ENCODE measurements at places on chromosomes 16 and 17.

DNA sequence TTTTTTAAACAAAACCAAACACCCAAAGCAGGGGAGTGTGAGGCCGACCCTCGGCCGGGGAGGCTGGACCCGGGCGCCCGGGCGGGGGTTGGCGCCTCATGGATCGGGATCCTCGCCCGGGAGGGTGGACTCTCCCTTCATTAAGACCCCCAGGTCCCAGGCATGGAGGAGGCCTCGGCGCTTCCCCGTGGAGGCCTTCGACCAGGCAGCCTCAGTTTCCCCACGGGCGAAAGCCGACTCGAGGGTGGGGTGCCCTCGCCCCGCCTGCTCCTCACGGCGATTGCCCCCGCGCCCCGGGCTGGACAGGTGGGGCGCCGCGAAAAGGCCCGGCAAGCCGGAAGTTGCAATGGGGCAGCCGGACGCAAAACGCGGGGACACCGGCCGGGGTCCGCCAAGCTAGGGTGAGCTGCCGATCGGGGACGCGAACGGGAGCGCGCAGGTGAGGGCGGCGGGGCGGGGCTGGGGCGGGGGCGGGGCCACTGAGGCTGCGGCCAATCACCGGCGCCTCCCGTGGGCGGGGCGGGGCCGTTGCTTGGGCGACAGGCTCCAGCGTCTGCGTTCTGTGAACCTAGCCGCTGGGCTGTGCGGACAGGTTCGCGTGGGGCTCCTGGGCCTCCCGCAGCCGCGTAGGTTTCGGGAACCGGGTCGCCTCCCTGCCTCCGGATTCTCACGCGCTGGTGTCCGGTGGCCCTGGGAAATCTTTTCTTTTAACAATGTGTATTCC lies 6.0 kb upstream of the ZNF205 start:
- DNase-seq, result peak; percentile 87

GRCh38 chr17:68710035-68710780 lies 109.0 kb upstream of the FAM20A start:
- no peak for DNase-seq

DNA sequence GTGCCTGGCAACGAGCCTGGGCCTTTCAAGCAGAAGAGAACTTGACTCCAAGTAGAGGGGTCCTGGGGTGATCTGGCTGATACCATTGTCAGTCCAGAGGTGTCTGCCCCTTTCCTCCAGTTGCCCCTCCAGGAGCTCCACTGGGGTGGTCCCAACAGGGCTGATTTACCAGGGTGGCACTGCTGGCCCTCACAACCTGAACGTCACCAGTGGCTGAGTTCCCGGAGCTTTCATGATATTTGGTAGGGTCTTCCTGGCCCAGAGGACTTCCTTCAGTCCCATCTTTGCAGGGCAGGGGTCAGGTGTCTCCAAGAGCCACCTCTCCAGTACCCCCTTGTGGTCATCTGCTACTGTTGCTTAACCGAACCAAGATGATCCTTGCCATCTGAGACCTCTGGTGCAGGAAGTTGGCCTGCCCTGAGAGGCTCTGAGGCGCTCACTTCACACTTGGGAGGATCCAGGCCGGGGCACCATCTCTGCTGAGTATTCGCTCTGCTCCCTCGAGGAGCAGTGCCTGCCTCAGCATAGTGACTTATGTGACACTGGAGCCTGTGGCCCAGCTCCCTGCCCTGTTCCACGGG lies 3.5 kb downstream of the LIMD2 start:
- peak; percentile 18 for DNase-seq

DNA sequence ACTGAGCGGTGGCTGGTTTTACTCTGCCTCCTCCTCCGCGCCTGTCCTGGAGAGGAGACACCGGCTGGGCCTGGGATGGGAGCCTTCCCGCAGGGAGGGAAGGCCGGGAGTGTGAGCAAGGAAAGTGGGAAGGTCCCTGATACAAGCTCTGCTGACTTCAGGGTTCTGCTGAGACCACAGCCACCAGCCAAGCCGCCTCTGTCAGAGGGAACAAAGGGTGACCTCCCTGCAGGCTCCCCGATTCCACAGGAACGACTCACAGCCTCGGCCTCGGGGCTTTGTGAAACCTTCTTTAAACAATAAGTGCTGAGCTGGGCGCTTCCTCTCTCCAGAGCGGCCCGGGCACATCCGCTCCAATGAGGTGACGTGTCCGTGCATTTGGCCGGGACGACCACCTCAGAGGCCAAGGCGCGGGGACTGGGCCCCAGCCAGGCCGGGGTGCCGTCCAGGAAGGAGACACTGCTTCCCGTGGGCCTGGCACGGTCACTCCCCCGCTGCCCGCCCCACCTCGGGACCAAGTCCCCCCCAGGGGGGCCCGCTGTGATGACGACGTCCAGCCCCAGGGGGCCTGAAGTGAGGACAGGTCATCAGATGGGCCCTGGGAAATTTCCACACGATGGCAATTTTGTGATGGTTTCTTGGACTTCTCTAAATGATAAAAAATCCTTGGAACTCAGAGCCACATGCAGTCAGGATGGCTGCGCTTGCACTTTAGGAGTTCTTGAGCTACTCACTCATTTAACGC lies 11.8 kb upstream of the CIBAR2 start:
- no peak for DNase-seq

- DNase-seq, result no peak
Measured at GRCh38 chr17:71639865-71640264, 481.0 kb upstream of the SOX9 start.

- DNase-seq, result no peak
Measured at GRCh38 chr17:5898406-5898805, 171.8 kb upstream of the WSCD1 start.

DNA sequence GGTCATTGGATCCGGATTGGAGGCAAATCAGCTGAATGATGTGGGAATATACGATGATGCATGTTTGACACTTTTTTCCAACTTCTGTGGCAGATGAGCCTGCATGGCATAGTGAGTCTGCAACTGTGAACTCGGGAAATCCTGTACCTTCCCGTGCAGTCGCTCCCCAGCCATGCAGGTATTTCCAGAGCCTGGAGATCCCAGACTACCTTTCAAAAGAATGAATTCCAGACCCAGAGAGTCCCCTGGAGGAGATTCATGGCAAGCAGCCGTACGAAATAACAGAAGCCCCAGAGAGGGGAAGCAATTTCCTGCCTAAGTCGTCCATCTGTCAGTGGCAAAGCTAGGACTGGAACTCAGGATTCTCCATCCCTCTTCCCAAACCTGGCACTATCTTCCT lies 75.7 kb upstream of the FAM20A start:
- DNase-seq, result no peak

DNA sequence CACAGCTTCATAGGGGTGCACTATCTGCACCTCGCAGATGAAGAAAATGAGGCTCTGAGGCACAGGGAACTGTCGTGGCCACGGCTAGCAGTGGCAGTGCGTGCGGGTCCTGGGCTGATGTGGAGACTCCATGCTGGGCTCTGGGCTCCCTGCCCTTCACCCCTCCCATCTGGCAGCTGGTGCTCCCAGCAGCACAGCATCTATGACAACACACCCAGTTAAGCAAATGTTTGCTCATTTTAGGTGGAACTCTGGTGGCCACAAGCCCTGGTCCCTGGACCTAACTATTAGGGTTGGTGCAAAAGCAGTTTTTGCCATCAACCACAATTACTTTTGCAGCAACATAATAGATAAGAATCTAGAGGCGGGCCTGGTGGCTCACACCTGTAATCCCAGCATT lies 30.9 kb downstream of the IFT140 start:
- no peak for DNase-seq

- DNase-seq, result no peak
Measured at GRCh38 chr17:64575431-64575830, 68.7 kb downstream of the CEP95 start.

DNA sequence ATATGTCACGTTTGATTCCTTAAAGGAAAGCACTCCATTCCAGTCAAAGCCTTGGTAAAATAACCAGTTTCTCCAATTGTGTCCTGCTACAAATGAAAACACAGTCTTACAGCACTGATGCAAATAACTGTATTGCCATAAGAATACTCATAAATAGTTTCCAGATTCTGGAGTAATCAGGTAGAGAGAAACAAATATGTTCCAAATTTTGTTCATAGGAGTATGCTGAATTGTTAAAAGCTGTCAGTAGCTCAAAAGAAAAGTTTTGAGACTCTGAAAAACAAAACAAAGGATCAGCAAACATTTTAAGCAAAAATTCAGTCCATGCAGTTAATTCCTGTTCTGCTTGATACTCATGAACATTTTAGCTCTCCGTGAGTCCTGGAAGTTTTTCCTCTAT lies 7.8 kb downstream of the DHRS7B start:
- DNase-seq, result no peak

- DNase-seq, result no peak
Measured at GRCh38 chr17:40937384-40937819, at the start of gene KRT23. KRT23 (minus strand) TSS chr17:40937646; CDS start chr17:40936603, 1,043 bp downstream.

- DNase-seq, result no peak
Measured at GRCh38 chr17:58702045-58702476, 9.7 kb downstream of the RAD51C start.

- DNase-seq, result no peak
Measured at GRCh38 chr17:9435165-9435564, 140.5 kb downstream of the STX8 start.

DNA sequence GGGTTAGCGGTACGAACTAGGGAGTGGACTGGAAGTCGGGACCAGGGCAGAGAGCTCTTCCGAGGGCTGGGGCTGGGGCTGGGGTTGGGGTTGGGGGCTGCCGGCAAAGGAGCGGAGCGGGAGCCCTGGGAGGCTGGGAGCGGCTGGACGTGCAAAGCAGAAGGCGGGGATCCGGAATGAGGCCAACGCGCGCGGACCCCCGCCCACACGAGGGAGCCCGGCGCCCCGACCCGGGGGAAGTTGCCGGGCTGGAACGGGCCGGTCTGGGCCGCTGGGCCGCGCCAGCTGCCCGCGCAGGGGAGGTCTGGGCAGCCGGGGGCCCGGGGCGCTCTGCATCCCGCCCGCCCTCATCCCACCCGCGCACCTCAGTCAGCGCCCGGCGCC lies 323 bp downstream of the ST3GAL2 start:
- DNase-seq, result no peak

- no peak for DNase-seq
Measured at GRCh38 chr17:7109461-7110322, 4.9 kb downstream of the ASGR2 start.

- DNase-seq, result no peak
Measured at GRCh38 chr16:51159865-51160264, 8.8 kb upstream of the SALL1 start.

DNA sequence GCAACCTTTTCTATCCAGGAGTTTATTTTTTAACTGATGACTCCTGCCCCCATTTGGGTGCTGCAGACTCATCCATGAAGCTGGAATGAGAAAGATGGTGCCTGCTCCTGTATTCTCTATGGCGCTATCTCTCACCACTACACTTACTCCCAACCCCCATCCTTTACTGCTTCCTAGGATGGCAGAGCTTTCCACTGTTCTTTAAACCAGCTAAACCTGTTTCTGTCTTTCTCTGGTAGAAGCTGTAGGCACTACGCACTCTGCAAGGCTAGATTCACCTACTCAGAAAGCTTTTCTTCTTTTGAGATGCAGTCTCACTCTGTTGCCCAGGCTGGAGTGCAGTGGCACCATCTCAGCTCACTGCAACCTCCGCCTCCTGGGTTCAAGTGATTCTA lies 47.0 kb downstream of the ADAMTS18 start:
- no peak for DNase-seq

GRCh38 chr16:81635063-81635937 lies 143.8 kb upstream of the PLCG2 start:
- DNase-seq, result no peak

DNA sequence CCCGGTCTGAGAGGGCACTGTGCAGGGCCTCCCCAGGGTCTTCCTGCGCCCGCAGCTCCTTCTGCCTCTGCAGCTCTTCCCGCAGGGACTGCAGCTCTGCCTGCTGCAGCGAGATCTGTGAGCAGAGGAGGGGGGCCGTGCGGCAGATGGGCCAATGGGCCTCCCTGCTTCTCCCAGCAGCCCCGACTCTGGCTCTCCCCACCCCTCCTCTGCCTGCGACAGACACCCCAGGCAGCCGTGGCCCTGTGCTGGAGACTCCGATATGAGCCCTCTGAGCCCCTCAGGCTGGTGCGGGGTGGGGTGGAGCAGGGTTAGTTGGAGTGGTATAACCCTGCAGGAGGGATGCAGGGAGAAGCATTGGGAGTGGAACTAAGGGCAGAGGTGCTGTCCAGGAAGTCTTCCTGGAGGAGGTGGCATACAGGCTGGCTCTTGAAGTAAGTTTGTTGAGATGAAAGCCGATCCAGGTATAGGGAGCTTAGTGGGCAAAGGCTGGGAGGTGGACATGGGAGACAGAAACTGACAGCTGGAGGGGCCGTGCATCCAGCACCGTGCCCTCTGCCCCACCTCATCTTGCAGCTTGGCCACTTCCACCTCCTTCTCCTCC lies 5.0 kb downstream of the THOC6 start:
- DNase-seq, result no peak

GRCh38 chr17:64343833-64344637 lies 46.6 kb downstream of the PECAM1 start:
- DNase-seq, result peak; percentile 14

GRCh38 chr17:80111702-80112470 lies 10.5 kb downstream of the GAA start:
- DNase-seq, result no peak

DNA sequence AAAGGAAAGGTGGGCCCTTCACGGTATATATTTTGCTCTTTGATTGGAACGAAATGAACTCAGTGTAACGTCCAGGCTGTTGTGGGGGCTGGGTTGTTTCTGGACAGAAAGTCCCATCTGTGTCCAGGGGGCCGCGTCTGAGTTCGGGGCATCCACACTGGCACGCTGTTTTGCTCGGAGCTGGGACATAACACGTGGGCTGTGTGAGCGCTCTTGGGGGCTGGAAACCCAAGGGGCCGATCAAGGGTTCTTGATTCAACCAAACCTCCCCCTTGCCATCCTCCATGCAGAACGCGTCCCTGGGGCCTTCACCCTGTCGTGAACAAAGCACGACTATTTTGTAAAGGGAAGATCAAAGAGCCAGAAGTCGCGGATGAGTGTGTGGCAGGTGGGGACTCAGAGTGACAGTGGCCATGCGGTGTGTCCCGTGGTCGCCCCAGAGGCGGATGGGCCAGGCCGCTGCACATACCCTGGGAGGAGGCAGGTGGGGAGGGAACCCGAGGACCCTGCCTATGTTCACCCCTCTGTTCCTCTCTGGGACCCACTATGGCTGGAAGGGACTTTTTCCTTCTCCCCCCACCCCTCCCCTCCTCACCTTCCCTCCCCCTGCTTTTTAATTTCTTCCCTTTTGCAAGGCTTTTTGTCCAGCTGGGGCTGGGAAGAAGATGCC lies 387.2 kb downstream of the SEC14L1 start:
- DNase-seq, result no peak

DNA sequence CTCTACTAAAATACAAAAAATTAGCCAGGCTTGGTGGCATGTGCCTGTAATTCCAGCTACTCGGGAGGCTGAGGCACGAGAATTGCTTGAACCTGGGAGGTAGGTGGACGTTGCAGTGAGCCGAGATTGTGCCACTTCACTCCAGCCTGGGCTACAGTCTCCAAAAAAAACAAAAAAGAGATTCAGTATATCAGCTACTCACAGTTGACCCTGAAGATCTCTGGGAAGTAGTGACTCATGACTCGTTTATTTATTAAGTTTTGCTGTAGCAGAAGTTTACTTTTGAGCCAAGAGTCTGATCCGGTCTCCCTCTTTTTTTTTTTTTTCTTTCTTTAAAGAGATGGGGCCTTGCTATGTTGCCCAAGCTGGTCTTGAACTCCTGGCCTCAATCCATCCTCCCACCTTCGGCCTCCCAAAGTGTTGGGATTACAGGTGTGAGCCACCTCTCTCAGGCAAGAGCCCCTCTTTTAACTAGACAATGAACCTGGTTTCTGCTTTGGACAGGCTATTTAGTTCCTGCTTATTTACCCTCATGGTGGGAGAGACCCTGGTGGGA lies 4.4 kb downstream of the MVP start:
- no peak for DNase-seq
